H9 (cell line): ENCODE measurements at places on chromosomes 5 and 9. TPM values are rescaled to one million over a fixed set of nuclear protein-coding genes. Genes with fewer than 3 reads are reported as not detected.

GRCh38 chr5:156560002-156560401 is 233.0 kb downstream of the SGCD start:
- no peaks in the 10 kb centered on the region for H3K4me1 ChIP-seq
- H3K36me3 ChIP-seq, result no peaks in the 10 kb centered on the region
- H3K27me3 ChIP-seq, result no peaks in the 10 kb centered on the region
- H3K27ac ChIP-seq, result no peak overlapping the region
- no peak for DNase-seq

DNA sequence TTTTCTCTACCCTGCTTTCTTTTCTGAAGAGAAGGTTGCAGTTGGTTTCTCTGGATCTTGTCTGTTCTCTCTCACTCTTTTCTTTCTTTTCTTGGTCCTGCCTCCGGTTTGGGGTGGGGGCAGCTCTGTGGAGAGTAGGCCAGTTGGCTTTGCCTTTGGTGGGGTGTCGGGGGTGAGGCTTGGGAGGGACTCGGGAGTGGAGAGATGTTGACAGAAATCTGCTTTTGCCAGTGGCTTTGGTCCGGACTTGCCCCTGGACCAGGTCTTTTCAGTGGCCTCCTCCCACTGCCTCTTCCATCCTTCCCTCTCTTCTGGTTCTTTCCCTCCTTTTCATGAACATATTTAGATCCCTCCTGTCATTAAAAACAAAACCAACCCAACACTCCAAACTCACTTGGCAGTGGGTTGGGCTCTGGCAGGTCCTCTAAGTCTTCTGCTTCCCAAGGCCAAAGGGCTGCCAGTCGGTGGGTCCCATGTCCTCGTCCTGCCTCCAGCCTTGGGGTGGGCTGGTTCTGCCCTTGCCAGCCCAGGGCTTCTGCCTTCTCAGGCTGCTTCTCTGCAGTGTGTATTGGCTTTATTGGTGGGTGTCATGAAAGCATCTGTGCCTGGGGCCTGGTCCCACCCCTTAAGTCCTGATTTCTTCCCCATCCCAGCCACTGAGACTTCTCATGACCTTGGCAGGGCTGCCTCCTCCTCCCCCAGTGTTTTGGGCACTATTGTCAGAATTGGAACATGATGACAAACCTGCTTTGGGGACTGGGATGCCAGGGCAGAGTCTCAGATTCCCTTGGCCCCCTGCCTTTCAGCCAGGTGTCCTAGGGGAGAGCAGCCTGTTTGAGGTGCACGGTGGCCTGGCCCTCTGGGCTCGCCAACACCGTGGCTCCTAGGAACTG is 16.9 kb downstream of the ANKRD33B start:
- H3K4me1 ChIP-seq, result peaks cover 3% of the 10 kb centered on the region; the same call in 1 of the 2 replicates
- H3K36me3 ChIP-seq, result no peaks in the 10 kb centered on the region
- H3K4me3 ChIP-seq, result no peak overlapping the region

- H3K27ac ChIP-seq, result no peak overlapping the region
- H3K36me3 ChIP-seq, result peaks cover 95% of the 10 kb centered on the region
- DNase-seq, result no peak
- no peaks in the 10 kb centered on the region for H3K27me3 ChIP-seq
- H3K4me1 ChIP-seq, result no peaks in the 10 kb centered on the region
Measured at GRCh38 chr9:135816651-135816970, 90.7 kb downstream of the CAMSAP1 start.

GRCh38 chr5:52597625-52598024 is 190.1 kb upstream of the ITGA1 start:
- H3K4me1 ChIP-seq, result no peaks in the 10 kb centered on the region
- no peak for DNase-seq
- no peak overlapping the region for H3K27ac ChIP-seq
- H3K4me3 ChIP-seq, result no peak overlapping the region

The ANKDD1B gene
- total RNA-seq, result 0.33 and 0.44 TPM in 2 replicates

DNA sequence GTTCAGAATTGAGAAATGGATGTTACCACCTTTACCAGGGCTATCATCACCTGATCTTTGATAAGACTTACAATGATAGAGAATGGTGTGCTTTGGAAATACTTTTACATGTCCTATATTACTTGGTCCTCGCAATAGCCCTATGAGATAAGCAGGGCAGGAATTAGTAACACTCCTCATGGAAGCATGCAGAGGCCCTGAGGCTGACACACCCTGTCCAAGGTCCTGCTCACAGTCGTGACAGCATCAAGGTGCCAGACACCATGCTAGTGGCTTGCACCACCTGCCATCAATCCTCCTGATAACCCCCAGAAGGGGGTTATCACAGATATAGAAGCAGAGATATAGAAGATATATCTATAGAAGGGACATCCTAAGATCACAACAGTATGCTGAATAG is 216.8 kb upstream of the TBC1D2 start:
- H3K4me1 ChIP-seq, result no peaks in the 10 kb centered on the region
- H3K4me3 ChIP-seq, result no peak overlapping the region
- H3K27ac ChIP-seq, result no peak overlapping the region
- no peaks in the 10 kb centered on the region for H3K36me3 ChIP-seq
